ENCODE measurements at places on chromosomes 16 and 17.

GRCh38 chr16:89049484-89050118 lies 44.1 kb upstream of the ACSF3 start:
- DNase-seq = no peak

- no peak for DNase-seq
Measured at GRCh38 chr16:57825298-57826044, 23.2 kb upstream of the KIFC3 start.

- DNase-seq = no peak
Measured at GRCh38 chr16:2852003-2852730, 5.8 kb downstream of the PRSS22 start.

- no peak for DNase-seq
Measured at GRCh38 chr17:72588961-72589360, 468.1 kb downstream of the SOX9 start.

GRCh38 chr17:73652886-73653480 lies 8.7 kb upstream of the SDK2 start:
- no peak for DNase-seq

DNA sequence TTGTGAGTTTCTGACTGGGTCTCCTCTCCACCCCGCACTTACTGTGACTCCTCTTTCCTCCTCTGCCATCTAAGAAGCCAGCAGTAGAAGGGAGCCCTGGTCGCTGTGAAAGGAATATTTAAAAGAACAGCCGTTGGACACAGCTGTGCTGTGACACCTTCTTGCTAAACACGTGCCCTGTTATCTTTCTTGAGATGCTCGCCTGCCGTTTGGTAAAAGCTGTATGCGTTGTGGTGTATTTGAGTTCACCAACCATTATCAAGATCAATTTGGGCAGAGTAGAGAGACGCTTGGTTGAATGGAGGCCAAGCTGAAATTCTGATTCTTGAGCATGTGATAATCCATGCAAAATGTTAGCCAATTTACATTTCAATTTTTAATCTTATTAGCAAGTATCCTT lies 3.8 kb downstream of the GID4 start:
- DNase-seq = peak; percentile 47

GRCh38 chr17:43952724-43953666 lies 745 bp downstream of the PYY start:
- peak; percentile 28 for DNase-seq

DNA sequence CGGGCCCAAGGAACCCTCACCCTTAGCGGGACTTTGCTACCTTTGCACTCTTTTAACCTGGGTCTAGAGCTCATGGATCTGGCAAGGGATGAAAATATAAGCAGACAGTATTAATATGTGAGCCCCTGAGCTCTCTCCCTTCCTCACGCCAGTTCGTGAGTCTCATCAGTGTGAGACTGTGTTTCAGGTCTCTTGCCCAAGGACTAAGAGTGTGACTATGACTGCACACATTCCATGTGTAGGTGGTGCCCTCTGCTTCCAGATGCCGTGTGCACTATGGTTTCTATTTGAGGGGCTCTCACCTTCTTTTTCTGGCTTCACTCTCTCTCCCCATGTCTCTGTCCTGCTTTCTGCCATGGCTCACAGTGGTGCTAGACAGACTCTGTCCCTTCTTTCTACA lies 40.5 kb downstream of the DHRS7B start:
- DNase-seq = no peak

DNA sequence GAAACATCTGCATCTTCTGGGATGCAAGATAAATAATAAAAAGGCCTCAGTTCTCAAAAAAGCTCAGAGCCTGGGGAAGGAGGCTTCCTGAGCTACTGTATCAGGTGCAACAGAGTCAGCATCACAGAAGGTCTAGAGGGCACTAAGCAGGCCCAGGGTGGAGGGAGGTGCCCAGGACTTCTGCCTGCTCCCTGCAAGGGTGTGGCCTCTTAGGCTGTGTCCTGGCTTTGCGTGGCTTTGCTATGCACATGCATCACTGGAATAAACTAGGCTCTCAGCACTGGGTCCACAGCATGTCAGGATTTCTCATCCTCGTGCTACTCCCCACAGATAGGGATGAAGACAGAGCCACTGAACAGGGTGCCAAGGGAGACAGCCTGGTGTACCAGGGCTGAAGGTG lies 25.5 kb downstream of the CDK5R1 start:
- DNase-seq = no peak

- peak; percentile 82 for DNase-seq
Measured at GRCh38 chr17:78842881-78843565, 2.4 kb upstream of the USP36 start.

GRCh38 chr17:16003841-16004240 lies 4.2 kb downstream of the TTC19 start:
- DNase-seq = no peak

GRCh38 chr16:85078226-85078625 lies 34.0 kb downstream of the CIBAR2 start:
- peak; percentile 35 for DNase-seq
